ENCODE measurements at places on chromosomes 5 and 9.

- DNase-seq = no peak
Observed at GRCh38 chr9:71680189-71680980, 87.9 kb downstream of the CEMIP2 start.

DNA sequence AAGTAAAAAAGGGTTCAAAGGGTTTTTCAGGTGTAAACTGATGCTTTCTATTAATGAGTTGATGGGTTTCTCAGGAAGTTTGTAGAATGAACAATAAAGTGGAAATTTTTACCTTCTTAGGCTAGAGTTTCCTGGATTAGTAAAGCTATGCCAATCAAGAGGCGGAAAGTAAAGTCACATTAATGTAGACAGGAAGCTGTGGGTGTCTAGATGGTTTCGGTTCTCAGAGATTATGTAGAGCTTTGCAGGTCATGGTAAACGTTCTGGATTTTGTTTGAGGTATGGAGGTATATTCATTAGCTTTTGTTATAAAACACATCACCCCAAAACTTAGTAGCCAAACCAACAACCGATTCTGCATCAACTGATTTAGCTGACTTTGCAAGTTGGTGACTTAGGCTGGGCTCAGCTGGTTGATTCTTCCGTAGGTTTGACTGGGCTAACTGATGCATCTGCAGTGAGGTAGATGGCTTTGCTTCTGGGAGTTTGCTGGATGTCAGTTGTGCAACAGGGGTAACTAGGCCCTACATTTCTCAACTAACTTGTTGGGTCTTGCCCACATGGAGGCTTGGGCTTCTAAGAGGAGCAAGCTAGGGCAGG is 273.8 kb downstream of the MSX2 start:
- no peak for DNase-seq

- DNase-seq = no peak
Observed at GRCh38 chr5:10265245-10266109, 15.4 kb downstream of the CCT5 start.

- DNase-seq = no peak
Observed at GRCh38 chr9:120985819-120986222, 59.2 kb upstream of the TRAF1 start.

- DNase-seq = no peak
Observed at GRCh38 chr9:65403721-65404120, 118.7 kb upstream of the FOXD4L5 start.

Data from germinal center (tissue), 1 donor.